Naive thymus-derived CD4-positive, alpha-beta T cell (primary cell): ENCODE measurements at places on chromosomes 3 and 15. TPM values are rescaled to one million over a fixed set of nuclear protein-coding genes. Genes with fewer than 3 reads are reported as not detected.

The CEMIP gene
- total RNA-seq, result not detected

The FAH gene
- total RNA-seq, result 10.3 TPM

The BTLA gene
- 15.6 TPM for total RNA-seq

The ITIH3 gene
- total RNA-seq, result not detected

The MGLL gene
- 2.0 TPM for total RNA-seq

- no peak for DNase-seq
Measured at GRCh38 chr15:61680260-61681037, 379.8 kb downstream of the VPS13C start.

DNA sequence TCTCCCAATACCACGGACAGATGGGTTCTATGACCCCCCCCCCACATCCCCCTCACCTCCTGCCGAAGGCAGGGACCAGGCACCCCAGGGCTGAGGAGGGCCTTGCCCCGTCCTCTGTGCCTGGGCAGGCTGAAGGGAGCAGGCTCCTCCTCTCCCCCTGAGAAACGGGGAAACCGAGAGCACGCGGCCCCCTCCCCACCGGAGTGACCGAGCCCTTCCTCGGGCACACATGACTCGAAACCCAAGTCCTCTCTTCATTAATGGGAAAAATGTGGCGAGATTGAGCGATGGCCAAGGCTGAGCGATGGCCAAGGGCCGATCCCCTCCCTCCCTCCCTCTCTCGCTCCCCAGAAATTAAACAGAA, 7.0 kb downstream of the EPHB3 start:
- DNase-seq, result no peak

GRCh38 chr3:194053136-194053535, 82.8 kb upstream of the HES1 start:
- no peak for DNase-seq

- DNase-seq, result no peak
Measured at GRCh38 chr3:5227812-5228211, 40.3 kb downstream of the EDEM1 start.

DNA sequence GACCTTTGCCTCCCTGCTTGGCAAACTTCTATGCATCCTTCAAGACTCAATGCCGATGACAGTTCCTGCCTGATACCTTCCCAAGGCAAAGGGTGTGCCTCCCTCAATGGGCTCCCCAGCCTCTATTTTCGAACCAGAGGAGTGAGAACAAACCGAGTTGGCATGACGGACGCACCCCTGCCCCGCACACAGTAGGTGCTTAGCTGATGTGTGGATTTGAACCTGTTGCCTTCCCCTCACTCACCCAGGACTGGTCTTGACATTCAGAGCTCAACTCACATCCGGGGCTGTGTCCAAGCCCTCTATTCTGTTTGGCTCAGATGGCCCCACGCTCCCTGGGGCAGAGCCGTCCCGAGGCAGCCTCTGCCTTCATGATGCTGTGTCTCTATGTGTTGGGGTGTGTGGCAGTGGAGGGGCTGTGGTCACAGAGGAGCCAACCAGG, 52.2 kb upstream of the SLC6A11 start:
- DNase-seq, result no peak

DNA sequence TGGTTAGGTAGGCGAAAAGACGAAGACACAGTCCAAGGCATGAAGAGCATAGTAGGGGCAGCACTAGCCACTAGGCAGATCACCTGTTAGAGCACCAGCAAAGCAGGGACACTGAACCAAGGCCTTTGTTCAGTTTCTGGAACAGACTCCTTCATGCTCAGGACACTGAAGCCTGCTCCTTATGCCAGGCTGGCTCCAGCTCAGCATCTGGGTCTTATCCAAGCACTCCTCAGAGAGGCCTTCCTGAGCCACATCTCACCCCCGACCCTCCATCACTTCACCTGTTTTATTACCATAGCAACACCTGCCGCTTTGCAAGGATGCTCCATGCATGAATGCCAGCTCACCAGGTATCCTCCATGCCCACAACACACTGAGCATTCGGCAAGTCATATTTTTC, 206.3 kb upstream of the CHRNA7 start:
- no peak for DNase-seq

DNA sequence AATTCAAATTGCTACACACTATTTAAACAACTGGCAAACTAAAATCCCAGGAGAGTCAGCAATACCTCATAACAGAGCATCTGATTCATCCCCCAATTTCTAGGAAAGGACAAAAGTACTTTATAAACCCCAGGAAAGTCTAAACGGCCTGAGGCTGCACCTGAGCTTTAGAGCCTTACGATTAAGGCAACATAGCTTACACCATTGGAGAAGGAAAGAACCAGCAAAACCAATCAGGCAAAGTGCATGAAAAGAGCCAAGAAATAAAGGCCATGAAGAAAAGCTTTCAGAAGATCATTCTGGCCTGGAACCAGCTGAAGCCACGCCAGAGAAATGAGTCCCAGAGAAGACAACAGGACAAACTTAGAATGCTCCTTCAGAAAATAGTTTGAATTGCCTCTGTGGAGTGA, 48.1 kb downstream of the PTPN9 start:
- DNase-seq, result no peak

- DNase-seq, result no peak
Measured at GRCh38 chr3:196517919-196518318, 2.8 kb upstream of the SMCO1 start.

DNA sequence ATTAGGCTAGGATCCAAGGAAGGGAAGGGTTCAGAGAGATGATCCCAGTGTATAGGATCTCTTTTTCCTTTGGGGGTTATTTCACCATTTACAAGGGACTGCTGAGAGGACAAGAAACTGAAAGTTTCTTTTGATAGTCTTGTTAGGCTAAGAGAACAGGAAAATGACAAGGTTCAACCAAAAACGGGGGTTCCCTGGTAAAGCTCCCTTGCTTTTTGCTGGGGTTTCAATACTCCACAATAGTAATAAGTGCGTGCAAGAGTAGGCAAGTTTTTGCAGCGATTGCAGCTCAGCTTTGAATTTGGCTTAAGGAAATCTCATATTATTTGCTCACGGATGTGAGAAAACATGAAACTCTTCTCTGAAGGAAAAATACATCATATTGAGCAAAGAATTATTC, 18.8 kb upstream of the SUSD5 start:
- no peak for DNase-seq

DNA sequence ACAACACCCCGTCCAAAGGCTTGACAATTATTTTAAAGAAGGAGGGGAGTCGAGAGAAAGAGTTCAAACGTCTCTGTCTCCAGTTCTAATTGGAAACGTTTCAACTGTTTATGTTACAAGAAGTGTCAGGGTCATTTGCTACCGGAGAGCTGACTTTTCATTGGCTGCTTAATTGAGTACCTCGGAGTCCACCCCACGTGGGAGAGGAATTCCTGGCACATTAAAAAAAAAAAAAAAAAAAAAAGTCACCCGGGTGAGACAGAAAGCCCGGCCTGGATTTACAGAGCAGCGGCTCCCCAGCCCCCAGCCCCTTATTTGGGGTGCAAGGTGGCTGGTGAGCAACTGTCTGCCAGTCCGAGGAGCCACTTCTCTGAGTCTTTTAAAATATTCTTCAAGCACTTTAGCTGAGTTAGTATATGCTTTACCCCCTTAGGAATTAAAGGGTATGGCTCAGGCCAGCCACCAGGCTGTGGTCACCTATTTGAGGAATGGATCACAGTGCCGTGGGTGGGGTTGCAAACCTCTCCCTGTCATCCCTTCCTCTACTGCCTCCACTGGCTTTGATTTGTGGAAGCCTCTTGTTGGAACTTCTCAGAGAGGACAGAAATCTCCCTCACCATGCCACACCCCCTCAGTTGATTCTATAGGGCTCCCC, 3.9 kb upstream of the TLE3 start:
- DNase-seq, result no peak

DNA sequence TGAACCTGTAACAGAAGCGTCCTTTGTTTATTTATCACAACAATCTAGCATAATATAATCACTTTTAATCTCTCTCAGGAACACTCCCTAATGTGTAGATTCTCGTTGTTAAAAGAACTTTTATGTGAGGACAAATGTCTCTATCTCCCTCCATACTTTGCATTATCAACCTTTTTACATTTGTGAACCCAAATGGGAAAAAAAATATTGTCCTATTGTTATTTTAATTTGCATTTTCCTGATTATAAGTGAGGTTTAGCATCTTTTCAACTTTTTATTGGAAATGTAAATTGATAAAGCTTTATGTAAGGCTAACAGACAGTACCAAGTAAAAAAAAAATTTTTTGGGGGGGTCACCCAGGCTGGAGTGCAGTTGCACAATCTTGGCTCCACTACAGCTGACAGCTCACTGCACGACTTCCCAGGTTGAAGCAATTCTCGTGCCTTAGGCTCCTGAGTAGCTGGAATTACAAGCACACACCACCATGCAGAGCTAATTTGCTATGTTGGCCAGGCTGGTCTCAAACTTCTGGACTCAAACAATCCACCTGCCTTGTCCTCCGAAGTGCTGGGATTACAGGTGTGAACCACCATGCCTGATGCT, 33.0 kb upstream of the DENND4A start:
- no peak for DNase-seq

DNA sequence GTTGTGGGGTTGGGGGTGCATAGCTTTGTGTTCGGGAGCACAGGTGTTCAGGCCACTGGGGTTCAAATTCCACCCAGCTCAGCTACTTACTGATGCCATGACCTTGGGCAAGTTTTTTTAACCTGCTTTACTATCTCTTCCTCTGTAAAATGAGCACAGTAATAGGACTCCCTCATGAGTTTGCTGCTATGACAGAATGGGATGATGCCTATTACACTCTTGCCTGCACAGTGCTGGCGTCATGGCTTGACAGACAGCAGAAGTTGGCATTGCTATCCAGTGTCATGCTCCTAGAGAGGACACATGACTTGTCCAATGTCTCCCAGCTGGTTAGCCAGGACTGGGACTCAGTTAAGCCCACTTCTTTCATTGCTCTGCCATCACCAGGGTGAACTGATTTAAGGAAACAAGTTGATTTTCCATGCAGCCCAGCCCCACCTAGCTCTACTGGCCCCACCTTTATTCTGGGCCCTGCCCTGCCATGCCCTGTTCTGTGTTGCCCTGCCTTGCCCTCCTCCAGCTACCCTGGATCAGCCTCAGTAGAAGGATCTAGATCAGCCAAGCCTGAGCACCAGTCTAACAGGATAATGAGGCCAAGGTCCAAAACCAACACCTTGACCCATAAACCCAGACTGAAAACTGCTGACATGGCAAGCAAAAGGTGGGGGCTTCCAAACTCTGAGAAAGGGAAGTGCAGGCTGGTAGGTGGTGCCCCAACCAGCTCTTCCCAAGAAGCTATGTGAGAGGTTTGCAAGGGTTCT, 155.8 kb upstream of the ATP11B start:
- no peak for DNase-seq

- no peak for DNase-seq
Measured at GRCh38 chr3:114080201-114080600, 23.7 kb downstream of the QTRT2 start.

DNA sequence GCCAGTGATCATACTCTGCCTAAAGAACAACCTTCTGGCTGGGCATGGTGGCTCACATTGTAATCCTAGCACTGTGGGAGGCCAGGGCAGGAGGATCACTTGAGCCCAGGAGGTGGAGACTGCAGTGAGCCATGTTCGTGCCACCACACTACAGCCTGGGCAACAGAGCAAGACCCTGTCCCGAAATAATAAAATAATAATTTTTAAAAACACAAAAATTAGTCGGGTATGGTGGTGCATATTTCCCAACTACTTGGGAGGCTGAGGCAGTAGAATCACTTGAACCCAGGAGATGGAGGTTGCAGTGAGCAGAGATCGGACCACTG, 34.5 kb upstream of the ARID3B start:
- no peak for DNase-seq

GRCh38 chr3:194369522-194370279, at the start of gene LRRC15:
LRRC15 (minus strand) TSS chr3:194369743; CDS start chr3:194361043, 8,700 bp downstream.
- DNase-seq, result no peak

DNA sequence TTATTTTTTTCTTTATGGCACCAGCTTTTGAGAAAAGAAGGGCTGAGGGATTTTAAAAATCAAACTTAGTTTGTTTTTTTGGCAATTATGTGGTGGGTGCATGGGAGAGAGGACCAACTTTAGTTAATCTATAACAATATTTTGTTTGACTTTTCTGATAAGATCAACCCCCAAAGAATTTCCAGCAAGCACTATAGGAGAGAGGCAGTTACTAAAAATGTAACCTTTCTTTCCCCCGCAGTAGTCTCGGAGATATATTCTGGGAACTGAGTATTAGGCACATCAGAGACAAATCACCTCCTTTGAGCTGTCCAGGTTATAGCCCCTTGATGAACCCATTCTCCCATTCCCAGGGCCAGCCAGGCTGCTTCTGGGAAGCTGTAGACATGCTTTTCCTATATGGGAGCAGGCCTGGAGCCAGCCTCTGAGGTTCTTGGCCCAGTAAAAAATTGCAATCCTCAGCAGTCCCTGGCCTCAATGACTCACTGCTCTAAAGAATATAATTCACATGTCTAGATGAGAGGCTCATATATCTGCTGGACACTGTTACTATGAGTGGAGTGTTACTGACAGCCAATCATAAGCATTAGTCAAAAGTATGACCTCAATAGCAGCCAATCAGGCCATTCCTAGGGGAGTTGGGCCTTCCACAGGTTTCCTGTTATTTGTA, 138.3 kb upstream of the AGBL1 start:
- DNase-seq, result no peak

DNA sequence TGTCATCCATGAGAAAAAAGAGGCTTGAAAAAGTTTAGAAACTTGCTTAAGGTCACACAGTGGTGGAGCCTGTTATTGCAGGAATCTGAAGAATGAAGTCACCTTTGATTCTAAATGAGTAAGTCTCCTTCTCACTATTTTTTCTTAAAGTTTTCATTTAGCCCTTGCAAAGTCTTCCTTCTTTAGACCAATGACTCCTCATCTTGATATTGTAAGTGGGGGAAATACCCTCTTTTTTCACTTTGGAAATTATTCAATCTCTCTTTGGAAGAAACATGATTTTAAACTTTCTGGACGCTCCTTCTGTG, 787 bp upstream of the SLMAP start:
- no peak for DNase-seq

DNA sequence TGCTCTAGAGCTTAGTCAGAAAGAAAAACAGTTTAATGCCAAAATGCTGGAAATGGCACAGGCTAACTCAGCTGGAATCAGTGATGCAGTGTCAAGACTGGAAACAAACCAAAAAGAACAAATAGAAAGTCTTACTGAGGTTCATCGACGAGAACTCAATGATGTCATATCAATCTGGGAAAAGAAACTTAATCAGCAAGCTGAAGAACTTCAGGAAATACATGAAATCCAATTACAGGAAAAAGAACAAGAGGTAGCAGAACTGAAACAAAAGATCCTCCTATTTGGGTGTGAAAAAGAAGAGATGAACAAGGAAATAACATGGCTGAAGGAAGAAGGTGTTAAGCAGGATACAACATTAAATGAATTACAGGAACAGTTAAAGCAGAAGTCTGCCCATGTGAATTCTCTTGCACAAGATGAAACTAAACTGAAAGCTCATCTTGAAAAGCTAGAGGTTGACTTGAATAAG, 150.5 kb upstream of the LRRFIP2 start:
- no peak for DNase-seq

DNA sequence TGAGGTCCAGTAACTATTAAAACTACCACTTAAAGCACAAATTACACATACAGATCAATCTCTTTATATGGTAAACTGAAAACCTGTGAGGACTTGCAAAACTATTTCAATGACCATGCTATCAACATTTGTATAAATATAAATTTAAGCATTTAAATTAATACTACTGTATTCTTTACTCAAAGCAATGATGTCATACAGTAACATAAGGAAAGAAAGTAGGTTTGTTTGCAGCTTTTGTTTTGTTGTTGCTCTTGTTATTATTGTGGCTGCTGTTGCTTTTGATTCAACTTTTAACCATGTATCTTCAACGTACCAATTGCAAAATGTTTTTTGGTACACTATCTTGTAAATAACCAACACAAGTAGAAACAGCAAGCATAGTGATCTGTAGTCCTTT, 22.0 kb downstream of the CBLB start:
- no peak for DNase-seq

- DNase-seq, result no peak
Measured at GRCh38 chr3:26989037-26989436, 366.5 kb downstream of the LRRC3B start.
